Renal cortex interstitium (tissue), 15 donors: ENCODE measurements at places on chromosomes 16 and 17.

- no peak for DNase-seq
These were observed 79.0 kb upstream of the CDC42EP4 start for GRCh38 chr17:73390851-73391250.

GRCh38 chr17:37710344-37710886 lies 34.4 kb downstream of the HNF1B start:
- no peak for DNase-seq

DNA sequence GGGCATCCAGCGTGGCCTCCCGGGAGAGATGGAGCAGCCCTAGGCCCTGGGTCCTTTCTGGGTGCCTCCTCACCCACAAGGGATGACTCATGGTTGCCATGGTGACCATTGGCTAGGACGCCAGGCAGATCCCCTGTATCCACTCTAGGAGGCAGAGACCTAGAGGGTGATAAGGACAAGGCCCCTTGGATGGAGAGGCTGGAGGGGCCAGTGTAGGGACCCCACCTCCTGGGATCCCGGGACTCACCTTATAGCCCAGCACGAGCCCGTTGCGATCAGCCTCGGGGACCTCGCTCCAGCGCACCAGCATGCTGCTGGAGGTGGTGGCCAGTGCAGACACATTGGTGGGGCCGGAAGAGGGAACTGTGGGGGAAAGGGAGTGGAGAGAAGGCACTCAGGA lies 82.2 kb upstream of the CDC42EP4 start:
- DNase-seq: no peak

GRCh38 chr16:67666032-67666551 lies 458 bp downstream of the ENKD1 start:
- no peak for DNase-seq

DNA sequence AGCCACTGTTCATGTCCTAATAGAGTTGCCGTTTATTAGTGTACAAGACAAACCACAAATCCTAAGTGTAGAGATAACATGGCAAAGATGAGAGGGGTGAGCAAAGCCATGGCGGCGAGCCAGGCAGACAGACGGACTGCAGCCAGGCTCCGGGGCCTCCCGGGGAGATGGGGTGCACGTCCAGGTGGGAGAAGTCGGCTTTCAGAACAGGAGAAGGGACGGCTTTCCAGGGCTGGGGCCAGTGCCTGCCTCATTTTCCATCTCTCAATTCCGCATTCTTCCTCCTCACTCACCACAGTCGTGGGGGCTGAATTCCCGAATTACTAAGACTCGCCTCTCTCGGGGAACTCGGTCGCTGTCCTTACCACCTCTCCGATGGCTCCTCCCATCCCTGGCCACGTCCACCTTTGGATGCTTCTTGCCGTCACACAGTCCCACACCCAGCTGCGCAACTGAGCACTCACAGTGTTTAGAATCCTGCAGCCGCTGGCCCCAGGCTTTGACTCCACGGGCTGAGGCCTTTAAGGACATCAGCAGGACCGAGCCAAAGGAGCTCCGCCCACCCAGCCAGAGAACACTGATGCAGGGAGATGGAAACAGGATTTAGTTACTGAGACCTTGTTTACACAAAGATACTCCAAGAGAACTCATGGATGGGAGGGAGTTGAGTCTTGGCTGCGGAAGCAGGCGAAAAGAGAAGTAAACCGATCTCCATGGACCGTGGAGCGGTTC lies 59.7 kb downstream of the RNF112 start:
- peak; percentile 69 for DNase-seq

DNA sequence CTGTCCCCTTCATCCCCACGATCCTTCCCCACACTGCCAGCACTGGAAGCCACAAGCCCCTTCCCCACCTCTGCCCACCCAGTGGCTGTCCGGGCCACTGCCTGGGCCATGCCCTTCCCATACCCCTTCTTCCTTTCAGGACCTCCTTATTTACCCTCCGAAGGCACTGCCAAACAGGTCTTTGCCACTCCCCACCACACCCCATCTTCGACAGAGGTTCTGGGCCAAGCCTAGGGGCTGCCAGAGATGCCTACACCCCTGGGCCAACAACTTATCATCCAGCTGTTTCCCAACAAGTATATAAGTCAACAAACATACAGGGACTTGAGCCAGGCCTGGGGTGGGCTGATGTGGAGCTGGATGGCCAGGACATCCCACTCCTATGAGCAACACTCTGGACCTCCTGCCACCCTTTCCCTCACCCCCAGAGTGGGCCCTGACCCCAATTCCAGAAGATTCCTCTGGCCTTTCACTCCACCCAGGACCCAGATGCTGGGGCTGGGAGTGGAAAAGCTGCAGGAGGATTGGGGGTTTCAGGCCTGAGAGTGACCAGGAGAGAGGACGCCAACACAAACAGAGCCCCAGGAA lies 1.5 kb upstream of the PPP1R1B start:
- no peak for DNase-seq

DNA sequence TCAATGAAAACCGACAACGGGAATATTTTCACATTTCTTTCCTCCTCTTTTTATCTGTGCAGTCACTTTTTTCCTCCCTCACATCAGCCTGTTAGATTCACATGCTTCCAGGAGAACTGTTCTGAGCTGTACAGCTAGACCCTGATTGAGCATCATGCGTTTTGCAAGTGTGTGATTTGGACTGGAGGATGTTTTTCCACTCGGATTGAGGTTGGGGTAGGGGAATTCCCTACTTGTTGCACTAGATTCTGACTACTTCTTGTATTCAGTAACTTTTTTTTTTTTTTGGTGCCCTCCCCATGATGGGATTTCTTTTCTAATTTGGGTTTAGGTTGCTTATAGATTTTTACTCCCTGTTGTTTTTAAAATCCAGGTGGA lies 4.8 kb downstream of the MSI2 start:
- no peak for DNase-seq

DNA sequence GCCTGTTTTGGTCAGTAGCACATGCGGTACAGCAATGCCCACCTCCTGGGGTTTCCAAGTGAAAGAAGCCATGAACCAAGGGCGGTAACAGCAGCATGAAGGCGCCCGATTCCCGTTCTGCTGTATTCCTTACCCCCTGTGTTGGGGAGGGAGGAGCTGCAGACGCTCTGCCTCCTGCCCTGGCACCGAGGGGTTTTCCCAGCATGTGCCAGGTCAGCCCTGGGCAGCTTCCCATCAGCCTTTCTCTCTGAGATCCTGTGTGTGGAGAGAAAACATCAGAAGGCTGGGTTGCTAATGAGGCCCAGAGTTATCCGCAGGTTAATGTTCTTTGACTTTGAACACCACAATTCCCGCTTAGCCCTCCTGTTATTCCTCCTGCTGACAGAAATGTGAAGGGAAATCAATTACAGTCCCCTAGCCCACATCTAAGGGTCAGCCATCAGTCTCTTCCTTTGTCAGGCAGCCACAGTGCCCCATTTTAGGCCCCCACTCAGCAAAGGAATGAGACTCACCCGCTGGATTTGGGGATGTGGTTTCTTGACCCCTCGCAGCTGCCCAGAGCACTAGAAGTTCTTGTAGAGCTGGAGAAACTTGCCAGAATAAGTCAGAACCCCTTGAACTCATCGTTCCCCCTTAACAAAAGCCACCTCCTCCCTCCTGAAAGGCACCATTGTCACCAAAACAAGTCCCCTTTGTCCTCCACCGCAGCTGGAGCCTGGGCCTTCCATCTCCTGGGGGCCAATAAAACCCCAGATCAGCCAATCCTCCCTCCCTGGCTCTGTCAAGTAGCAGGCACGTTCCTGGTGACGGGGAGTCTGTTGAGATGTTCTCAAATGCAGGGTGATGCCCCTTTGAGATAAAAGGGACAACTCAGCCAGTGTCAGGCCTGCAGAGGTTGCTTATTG lies 168.5 kb downstream of the KATNIP start:
- no peak for DNase-seq
